Muscle of leg (tissue), 16 donors: ENCODE measurements at places on chromosomes 5 and 9. TPM values are rescaled to one million over a fixed set of nuclear protein-coding genes. Genes with fewer than 3 reads are reported as not detected.

GRCh38 chr9:12790001-12790400, 15.2 kb downstream of the LURAP1L start:
- peak; percentile 47 for DNase-seq

PROB1 gene
- total RNA-seq: 18.8 TPM

TOR1B gene
- 16.3 TPM for total RNA-seq

DNA sequence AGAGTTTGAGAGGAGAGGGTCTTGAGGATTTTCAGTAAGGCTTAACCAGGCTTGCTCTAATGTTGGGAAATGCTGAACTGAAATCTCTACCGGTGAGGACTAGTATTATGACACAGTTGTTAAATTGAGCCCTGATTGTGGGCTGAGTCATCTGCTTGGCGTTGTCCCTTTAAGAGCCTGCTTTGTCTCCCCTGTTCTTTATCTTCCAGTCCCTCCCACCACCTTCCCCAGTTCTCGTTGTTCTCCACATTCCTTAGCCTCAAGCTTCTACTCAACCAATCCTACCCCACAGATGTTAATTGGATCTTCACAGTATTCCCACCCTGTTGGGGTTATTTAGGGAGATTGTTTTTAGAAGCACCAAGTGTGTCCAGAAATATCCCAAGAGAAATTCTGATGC, 57.6 kb downstream of the ANKRD55 start:
- peak; percentile 61 for DNase-seq

DNA sequence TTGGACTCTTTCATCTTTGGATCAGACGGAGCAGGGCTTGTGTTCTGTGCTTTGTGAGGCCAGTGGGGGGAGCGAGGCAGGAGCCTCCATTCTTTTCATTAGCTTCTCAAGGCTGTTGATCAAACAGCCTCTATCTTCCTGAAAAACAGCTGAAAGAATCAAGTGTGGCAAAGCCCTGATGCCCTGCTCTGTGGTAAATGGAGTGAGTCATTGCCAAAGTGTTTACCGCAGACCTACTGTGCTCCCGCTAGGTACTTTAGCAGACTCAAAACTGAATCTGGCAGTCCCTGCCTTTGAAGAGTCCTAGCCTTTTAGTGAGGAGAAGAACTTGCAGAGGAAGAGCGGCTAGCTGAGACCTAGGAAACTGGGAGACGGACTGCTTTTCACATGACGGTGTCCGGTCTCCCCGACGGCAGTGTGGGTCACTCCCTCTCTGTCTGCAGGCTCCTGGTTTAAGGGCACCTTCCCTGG, 3.3 kb downstream of the ANKRD33B start:
- no peak for DNase-seq

FST gene
- 32.4 TPM for total RNA-seq

ZNF462 gene
- 18.8 TPM for total RNA-seq

ANKRD18A gene
- total RNA-seq: 0.75 TPM
